ENCODE measurements at places on chromosomes 3 and 15. TPM values are rescaled to one million over a fixed set of nuclear protein-coding genes. Genes with fewer than 3 reads are reported as not detected.

GRCh38 chr15:93347986-93348385 lies 259.0 kb upstream of the RGMA start:
- DNase-seq: no peak

GRCh38 chr3:46755646-46756045 lies 38.0 kb upstream of the PRSS50 start:
- no peak for DNase-seq

GRCh38 chr15:93235926-93236780 lies 147.1 kb upstream of the RGMA start:
- no peak for DNase-seq

- DNase-seq: no peak
Observed at GRCh38 chr3:66154444-66154861, 66.3 kb upstream of the SLC25A26 start.

DNA sequence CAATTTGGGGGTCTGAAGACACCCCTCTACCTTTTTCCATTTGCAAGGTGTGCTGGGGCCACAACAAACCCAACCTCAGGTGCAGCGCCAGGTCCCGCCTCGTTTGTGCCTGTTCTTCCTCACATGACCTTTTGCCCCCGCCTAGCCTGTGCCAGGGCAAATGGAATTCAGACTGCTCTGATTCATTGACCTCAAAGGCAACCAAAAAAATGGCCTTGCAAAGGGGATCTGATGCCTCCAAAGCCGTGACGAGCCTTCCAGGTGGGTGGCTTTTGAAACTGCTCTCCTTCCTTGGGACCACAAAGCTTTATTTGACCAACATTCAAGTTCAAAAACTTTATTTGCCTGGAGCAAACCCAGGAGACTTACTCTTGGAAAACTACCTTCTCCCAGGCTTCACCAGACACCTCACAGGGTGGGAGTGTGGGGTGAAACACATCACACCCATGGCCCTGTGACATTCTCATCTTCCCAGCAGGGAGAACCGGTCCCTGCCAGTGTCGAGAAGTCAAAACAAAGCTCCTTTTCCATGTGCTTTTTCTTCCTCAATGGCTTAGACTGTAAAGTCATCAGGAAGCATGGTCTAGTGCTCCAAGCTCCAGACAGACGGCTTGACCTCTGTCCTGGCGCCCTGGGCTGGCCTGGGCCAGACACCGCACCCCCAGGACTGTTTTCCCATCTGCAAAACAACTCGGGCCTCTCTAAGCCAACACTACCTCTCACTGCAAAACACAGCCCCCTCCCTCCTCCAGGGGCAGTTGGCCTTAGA lies 103.9 kb upstream of the HES1 start:
- no peak for DNase-seq

DNA sequence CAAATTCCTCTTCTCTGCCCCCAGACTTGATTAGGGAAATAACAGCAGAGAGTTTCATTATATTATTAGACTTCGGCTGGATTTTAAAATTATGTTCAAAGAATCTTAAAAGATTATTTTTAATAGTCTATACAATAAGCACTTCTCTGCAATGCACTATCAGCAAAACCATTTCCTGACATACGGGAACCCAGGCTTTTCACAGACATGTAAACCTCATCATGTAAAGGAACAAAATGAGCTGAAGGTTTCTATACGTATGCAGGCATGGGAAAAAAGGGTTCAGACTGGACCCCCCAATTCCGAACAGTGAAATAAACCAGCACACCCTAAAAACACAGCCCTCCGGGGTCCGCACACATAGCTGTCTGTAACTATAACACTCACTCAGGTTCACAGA lies 77.5 kb upstream of the LMOD3 start:
- peak; percentile 27 for DNase-seq

- DNase-seq: no peak
Observed at GRCh38 chr3:132507657-132508056, 89.4 kb upstream of the ACKR4 start.

GRCh38 chr3:149845570-149846244 lies 32.7 kb downstream of the RNF13 start:
- DNase-seq: no peak

DNA sequence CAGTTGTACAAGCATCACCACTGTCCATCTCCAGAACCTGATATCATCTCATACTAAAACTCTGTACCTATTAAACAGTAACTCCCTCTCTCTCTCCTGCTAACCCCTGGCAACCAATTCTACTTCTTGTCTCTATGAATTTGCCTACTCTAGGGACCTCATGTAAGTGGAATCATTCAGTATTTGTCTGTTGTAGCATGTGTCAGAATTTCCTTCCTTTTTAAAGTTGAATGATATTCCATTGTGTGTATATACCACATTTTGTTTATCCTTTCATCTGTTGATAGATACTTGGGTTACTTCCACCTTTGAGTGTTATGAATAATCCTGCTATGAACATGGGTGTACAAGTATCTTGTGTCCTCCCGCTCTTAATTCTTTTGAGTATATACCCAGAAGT lies 16.6 kb downstream of the ZNF592 start:
- no peak for DNase-seq

DNA sequence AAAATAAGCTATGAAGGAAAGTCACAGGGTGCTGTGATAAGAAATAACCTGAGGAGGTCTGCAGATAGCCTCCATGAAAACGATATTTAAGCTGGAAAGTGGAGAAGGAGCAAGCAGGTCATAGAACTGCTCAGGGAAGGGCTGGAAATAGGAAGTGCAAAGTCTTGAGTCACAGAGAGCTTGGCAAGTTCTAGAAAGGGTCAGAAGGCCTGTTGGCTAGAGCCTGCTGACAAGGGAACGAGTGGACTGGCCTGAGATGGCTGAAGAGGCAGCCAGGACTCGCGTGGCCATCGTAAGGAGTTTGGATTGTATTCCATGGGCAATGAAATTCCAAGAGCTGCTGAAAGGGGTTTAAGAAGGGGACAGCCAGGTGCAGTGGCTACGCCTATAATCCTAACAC lies 64.7 kb upstream of the IL12A start:
- no peak for DNase-seq

DNA sequence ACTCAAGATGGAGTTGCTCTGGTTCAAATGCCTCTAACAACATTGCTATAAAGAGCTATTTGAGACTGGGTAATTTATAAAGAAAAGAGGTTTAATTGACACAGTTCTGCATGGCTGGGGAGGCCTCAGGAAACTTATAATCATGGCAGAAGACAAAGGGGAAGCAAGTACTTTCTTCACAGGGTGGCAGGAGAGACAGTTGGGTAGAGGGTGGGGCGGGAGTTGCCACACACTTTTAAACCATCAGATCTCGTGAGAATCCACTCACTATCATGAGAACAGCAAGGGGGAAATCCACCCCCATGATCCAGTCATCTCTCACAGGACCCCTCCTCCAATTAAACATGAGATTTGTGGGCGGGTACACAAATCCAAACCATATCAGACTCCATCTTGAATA lies 30.7 kb downstream of the MAP2K5 start:
- DNase-seq: no peak

DNA sequence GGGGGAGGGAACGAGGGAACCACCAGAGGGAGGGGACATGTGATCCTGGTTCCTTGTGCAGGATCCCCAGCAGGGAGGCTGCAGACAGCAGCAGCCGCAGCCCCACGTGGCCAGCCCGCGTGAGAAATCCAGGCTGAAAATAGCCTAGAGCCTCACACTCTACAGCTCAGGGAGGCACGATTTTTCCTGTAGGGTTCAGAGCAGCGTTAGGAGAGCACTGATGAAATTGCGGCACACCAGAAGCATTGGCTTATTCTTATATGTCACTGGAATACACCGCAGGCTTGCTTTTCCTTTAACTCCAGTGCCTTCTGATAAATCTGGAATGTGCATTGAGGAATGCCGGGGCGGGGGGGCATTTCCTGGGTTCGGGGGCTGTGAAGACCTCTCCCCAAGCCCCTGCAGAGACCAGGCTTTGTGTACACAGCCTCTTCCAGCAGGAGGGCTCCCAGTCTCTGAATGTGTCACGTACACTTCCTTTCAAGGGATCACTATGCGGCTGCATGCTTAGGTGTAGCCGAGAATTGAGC lies 193.0 kb downstream of the ATP10A start:
- no peak for DNase-seq

DNA sequence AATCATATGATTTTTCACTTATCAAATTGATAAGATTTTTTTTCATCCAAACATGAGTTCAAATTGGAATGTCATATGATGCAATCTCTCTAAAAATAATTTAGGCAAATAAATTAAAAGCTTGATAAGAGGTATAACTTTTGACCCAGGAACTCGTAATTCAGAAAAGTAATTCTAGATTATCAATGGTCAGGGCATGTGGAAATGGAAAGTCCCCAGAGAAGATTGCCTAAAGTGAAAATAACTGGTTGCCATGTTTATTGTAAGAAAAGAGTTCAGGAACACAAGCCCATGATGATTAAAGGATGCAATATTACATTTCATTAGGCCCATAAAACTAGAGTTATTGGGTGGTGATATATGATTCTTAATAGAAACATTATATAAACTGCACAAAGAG lies 1514.8 kb downstream of the SI start:
- DNase-seq: no peak

DNA sequence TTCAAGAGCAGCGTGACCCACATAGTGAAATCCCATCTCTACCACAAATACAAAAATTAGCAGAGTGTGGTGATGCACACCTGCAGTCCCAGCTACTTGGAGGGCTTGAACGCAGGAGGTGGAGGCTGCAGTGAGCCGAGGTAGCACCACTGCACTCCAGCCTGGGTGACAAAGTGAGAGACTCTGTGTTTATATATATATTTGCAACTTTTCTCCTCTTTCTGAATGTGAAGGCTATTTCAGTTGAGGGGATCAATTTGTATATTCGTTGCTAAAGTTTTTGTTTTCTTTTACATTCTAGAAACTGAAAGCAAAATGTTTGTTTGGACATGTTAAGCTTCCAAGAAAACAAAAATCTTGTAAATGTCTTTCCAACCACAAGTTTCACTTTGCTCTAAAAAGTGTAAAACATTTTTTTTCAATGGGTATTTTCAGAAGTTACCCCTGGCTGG lies 29.8 kb upstream of the FAM98B start:
- DNase-seq: no peak

GRCh38 chr3:135994708-135995337 lies 29.3 kb downstream of the PPP2R3A start:
- DNase-seq: no peak

GRCh38 chr15:43465100-43465499 lies 27.9 kb downstream of the TP53BP1 start:
- no peak for DNase-seq

DNA sequence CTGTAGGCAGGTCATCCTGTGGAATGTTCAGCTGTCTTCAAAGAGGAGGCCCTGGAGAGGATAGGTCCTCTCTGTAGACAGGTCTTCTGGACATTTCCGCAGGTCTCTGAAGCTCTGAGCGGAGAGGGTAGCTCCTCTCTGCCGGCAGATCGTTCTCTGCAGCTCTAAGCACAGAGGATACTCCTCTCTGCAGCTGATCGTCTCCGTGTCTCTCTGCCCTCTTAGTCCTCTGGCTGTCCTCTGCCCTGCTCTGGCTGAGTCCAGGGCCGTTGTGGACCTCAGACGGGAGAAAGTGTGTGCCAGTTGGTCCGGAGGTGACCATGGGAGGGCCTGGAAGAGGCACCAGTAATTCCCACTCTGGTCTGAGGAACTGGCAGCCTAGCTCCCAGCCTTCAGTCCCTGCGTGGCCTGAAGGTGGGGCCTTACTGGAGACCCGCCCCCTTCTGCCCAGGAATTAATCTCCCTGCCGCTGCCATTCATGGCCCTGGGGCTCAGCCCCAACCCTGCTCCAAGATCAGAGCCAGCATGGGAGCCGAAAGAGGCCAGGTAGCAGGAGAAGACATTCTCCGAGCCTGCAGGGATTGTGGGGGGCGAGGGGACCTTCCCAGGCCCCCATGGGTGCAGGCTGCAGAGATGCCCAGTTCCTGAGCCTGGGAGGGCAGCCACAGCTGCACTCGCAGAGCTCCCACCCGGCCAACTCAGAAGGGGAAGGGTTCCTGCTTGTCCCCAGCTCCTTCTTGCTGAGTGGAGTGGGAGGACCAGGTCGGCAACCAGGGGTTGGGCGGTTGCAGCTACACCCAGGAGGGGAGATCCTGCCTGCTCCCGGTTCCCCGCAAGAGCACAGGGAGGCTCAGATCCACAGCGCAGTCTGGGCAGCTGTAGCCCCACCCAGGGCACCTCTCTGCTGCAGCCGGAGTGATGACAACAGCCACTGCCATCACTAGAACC lies 488.7 kb downstream of the RSL24D1 start:
- no peak for DNase-seq

DNA sequence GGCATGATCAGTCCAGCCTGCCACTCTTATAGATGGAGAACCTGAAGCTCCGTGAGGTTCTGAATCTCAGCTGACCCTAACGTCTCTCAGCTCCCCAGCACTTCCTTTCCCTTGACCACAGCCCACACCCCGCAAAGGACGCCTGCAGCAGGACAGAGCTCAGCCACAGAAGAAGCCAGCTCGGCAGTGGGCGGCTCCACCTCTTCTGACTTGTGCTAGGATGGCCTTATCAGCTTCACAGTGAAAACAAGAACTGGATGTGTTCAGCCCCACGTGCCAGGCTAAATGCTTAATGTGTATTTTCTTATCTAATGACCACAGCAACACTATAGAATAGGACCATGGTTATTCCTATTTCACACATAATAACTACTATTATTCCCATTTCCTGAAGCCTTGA lies 127.6 kb downstream of the ARNT2 start:
- no peak for DNase-seq

DNA sequence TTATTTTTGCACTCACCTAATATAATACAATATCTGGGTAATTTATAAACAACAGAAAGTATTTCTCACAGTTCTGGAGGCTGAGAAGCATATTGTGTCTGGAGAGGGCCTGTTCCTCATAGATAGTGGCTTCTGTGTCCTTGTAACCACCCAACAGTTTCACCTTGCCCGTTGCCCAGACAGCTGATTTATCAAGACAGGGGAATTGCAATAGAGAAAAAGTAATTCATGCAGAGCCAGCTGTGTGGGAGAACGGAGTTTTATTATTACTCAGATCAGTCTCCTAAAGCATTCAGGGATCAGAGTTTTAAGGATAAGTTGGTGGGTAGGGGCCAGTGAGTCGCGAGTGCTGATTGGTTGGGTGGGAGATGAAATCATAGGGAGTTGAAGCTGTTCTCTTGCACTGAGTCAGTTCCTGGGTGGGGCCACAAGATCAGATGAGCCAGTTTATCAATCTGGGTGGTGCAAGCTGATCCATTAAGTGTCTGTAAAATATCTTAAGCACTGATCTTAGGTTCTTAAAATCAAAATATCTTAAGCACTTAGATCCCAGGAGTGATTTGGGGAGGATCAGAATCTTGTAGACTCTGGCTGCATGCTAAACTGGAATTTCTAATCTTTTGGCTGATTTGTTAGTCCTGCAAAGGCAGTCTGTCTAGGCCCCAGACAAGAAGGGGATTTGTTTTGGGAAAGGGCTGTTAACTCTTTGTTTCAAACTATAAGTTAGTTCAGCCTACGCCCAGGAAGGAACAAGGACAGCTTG lies 33.9 kb upstream of the C15orf39 start:
- no peak for DNase-seq

- DNase-seq: no peak
Observed at GRCh38 chr3:190840146-190840545, 22.3 kb downstream of the GMNC start.

Gene TRANK1
- 43.9 TPM for polyA plus RNA-seq

Gene KIF9
- 4.4 TPM for polyA plus RNA-seq

Gene ALPK3
- polyA plus RNA-seq: 0.01 TPM

Gene TCTA
- 37.8 TPM for polyA plus RNA-seq

Gene CCDC51
- polyA plus RNA-seq: 13.3 TPM

Gene WDR49
- polyA plus RNA-seq: not detected

Gene ARPP21
- polyA plus RNA-seq: not detected

Gene ARNT2
- not detected for polyA plus RNA-seq

Gene SLC2A2
- polyA plus RNA-seq: not detected

Gene LCTL
- not detected for polyA plus RNA-seq

Gene SHC4
- not detected for polyA plus RNA-seq

Gene KCNAB1
- polyA plus RNA-seq: 0.58 TPM

Gene SLC9A9
- 34.0 TPM for polyA plus RNA-seq
